ENCODE measurements at places on chromosomes 13 and 19. TPM values are rescaled to one million over a fixed set of nuclear protein-coding genes. Genes with fewer than 3 reads are reported as not detected.

DNA sequence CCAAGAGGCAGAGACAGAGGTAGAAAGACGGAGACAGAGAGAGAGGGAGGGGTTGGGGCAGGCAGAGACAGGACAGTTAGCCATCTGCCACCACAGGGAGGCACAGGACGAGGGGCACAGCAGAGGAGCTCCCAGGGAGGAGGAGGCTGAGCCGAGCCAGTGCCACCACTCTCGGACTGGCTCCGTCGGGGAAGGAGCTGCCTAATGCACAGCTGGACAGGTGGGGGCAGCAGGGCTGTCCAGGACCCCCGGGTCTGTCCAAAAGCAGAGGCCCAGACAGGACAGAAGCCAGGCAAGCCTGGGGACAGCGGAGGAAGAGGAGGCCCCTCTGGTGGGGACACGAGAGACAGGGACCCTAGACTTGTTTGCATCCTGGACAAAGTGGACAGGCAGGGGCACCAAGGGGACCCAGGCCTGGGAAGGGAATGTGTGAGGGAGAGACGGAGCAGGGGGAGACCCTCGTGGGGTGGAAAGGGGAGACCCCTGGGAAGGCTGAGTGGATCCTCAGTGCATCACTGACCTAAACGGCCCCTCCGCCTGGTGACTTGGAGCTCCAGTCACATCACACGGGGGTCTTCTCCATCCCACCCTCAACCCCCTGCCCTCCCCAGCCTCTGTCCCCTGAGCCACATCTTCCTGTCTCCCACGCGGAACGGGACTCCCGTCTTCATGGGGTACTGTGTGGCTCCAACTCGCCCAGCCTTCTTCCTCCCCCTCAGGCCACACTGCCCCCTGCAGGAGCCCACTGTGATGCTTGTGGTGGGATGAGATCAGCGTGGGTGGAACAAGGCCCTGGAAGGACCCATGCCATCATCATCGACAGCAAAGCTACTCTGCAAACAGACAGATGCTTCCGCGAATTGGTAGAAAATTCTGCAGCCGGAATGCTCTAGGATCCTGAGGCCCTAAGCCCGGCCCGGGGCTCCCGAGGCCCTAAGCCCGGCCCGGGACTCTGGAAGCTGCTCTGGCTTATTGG lies 915 bp downstream of the F10 start:
- no peaks in the 10 kb centered on the region for H3K36me3 ChIP-seq
- no peak for DNase-seq
- H3K4me3 ChIP-seq, result no peak overlapping the region
- peak overlapping the region; percentile 42 for H3K27ac ChIP-seq

Gene CNFN
- not detected for total RNA-seq

Gene ZNF317
- 21.0 TPM for total RNA-seq

Gene MADCAM1
- total RNA-seq, result not detected

Gene CFAP97D2
- total RNA-seq, result not detected

DNA sequence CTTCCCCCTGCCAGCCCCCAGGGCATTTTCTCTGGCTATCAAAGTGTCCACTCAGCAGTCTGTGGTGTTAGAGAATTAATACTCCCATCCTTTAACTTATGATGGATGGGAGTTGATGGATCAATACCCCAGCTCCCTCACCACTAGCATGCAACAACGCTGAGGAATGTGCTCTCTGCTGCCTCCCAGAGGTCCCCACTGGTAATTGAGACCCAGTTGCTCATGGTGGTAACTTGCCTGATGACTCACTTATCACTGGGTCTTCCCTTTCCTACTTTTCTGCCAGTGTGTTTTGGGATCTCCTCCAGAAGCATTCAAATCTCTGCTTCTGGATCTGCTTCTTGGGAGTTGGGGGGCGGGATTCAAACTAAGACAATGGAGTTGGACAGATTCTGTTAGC lies 20.3 kb upstream of the CACNA1A start:
- no peaks in the 10 kb centered on the region for H3K36me3 ChIP-seq
- no peak overlapping the region for H3K4me3 ChIP-seq
- DNase-seq, result no peak
- no peaks in the 10 kb centered on the region for H3K4me1 ChIP-seq
- no peak overlapping the region for H3K27ac ChIP-seq

Gene ALOX5AP
- 21.0 TPM for total RNA-seq

Gene NCAN
- not detected for total RNA-seq

- H3K36me3 ChIP-seq, result no peaks in the 10 kb centered on the region
- no peaks in the 10 kb centered on the region for H3K4me1 ChIP-seq
- H3K4me3 ChIP-seq, result no peak overlapping the region
- no peaks in the 10 kb centered on the region for H3K27me3 ChIP-seq
- no peak overlapping the region for H3K27ac ChIP-seq
Measured at GRCh38 chr13:51494156-51494555, 41.3 kb upstream of the INTS6 start.

Measured in uterus (tissue), 4 donors.